ENCODE measurements at places on chromosomes 2 and 18. TPM values are rescaled to one million over a fixed set of nuclear protein-coding genes. Genes with fewer than 3 reads are reported as not detected.

DNA sequence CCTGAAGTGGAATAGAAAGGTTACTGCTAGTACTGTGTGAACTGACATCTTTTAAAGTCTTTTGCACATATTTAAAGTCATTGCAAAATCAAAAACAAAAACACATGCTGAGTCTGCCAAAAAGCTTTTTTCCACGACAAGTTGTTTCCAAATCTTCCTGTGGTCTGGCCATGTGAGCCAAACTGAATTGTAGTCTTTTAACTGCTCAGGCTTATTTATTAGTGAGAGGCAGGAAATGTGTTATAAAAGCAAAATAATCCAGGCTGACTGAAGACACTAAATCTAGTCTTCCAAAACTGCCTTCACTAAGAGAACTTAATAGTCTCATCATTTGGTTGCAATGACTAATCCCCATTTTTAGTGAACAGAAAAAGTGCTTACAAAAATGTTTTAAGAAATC lies 2.3 kb downstream of the KRCC1 start:
- no peak overlapping the region for H3K4me3 ChIP-seq
- no peaks in the 10 kb centered on the region for H3K36me3 ChIP-seq
- DNase-seq, result no peak
- H3K4me1 ChIP-seq, result peaks cover 12% of the 10 kb centered on the region

- H3K4me3 ChIP-seq, result no peak overlapping the region
- no peaks in the 10 kb centered on the region for H3K4me1 ChIP-seq
- no peaks in the 10 kb centered on the region for H3K36me3 ChIP-seq
- DNase-seq, result no peak
Measured at GRCh38 chr2:12277241-12278034, 439.3 kb upstream of the TRIB2 start.

GRCh38 chr2:109128048-109128615 lies 873 bp upstream of the SH3RF3 start:
- H3K4me3 ChIP-seq, result peak overlapping the region; percentile 45
- H3K27ac ChIP-seq, result no peak overlapping the region
- DNase-seq, result peak; percentile 65
- no peaks in the 10 kb centered on the region for H3K36me3 ChIP-seq

DNA sequence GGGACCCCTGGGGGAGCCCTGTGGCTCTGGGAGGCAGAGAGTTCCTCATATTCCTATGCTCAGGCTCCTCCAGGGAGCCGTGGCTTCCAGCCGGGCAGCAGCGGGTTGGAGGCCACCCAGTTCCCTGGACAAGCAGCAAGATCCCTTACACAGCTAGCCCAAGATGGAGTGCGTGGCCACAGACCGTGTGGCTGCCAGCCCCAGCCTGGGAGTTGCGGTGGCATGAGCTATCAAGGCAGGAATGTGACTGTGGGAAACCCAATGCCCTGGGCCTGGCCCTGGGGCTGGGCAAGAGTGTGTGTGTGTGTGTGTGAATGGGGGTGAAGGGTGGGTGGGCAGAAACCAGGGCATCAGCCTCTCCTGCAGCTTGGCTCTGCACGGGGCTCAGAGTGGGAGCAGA lies 130.5 kb downstream of the DYSF start:
- no peak overlapping the region for H3K27ac ChIP-seq
- H3K4me3 ChIP-seq, result no peak overlapping the region
- H3K4me1 ChIP-seq, result no peaks in the 10 kb centered on the region
- no peak for DNase-seq
- H3K36me3 ChIP-seq, result no peaks in the 10 kb centered on the region

Gene HK2
- 41.0 TPM for total RNA-seq

DNA sequence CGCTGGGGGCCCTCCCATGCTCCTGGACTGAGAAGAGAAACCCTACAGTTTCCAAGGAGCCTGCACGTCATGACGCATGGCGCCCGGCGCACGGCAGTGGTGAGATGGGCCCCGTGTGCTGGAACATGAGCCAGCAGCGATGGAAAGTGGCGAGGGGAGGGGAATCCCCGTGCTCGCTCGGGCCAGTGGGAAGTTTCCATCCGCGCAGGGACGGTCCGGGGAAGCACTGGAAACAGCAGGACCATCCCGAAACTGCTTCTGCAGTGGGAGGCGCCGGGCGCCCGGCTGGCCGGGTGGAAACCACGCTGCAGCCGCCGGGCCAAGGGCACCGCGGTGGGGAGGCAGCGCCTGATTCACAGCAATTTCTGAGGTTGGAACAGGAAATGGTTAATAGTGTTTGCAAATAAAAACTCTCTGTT lies 4.9 kb upstream of the PDCD1 start:
- peaks cover 6% of the 10 kb centered on the region for H3K27me3 ChIP-seq
- no peaks in the 10 kb centered on the region for H3K36me3 ChIP-seq
- H3K27ac ChIP-seq, result no peak overlapping the region
- no peak overlapping the region for H3K4me3 ChIP-seq
- peaks cover 26% of the 10 kb centered on the region for H3K4me1 ChIP-seq

DNA sequence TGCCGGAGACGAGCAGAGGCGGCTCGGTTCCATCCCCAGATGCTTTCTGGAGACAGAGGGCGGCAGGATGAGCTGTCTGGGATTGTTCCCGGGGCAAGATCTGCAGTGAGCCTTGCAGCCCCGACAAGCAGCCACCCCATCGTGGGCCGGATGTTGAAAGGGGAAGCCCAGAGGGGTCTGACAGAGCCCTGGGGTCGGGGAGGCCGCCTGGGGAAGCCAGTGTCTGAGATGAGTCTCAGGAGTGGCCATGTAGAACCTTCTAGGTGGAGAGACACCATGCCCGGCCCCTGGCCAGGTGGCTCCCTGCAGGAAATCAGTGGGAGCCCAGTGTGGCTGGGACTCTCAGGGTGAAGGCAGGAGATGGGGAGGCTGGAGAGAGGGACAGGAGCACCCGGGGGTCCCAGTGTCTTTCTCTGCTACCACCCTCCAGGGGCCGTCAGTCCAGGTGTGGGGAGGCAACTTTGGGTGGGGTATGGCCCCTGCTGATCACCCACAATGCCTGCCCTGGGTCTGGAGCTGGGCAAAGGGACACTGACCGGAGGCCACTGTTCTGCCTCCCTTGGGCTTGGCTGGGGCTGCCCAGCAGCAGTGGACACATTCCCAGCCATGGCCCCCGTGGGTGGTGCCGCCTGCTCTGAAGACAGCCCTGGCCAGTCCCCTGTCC lies 128.3 kb upstream of the HS6ST1 start:
- H3K4me1 ChIP-seq, result peaks cover 8% of the 10 kb centered on the region
- DNase-seq, result no peak
- H3K27ac ChIP-seq, result no peak overlapping the region
- no peaks in the 10 kb centered on the region for H3K27me3 ChIP-seq

DNA sequence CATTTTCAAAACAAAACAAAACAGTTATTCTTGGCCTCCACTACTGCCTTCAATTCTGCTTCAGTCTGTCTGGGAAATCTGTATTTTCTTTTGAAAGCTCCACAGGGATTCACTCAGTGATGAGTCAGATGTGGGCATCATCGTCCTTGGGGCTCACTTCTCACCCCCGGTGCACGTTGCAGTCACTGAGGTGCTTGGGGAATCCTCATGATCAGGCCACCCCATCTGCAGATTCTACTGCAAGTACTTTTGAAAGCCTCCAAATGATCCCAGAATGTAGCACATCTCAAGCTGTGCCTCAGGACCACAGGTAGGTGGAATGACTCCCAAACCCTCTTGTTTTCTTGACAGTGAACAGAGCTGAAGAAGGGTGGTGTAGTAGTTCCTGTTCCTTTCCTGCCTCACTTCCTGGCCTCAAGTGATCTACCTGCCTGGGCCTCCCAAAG lies 34.3 kb downstream of the LPIN2 start:
- H3K27me3 ChIP-seq, result no peaks in the 10 kb centered on the region
- H3K36me3 ChIP-seq, result no peaks in the 10 kb centered on the region
- no peak for DNase-seq

Gene CGREF1
- not detected for total RNA-seq

DNA sequence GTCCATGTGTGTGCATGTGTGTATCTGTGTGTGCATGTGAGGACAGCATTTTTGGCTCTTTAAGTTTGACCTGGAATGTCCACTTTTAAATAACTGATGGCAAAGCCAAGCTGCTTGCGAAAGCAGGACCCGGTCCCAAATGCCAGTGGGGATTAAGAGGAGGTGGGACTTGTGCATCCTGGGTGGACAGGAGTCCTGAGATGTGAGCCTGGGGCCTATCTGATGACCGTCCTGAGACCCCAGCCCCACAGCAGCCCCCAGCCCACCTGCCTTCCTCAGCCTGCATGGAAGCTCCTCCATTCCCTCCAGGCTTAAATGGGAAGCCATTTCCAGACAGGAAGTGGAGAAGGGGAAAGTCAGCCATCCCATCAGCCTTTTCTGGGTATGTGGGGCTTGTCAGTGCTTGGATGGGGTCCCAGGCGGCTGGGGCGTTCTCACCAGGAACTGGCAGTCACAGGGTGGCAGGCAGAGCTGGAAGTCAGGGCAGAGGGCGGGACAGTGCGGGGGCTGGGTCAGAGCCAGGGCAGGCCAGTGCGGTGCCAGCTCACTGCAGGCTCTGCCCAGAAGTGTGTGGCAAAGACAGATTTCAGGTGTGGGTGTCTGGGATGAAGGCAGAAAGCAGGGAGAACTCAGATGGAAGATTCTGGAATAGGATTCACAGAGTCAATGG lies 117.8 kb downstream of the ACKR3 start:
- peak; percentile 51 for DNase-seq
- no peaks in the 10 kb centered on the region for H3K36me3 ChIP-seq
- H3K4me1 ChIP-seq, result peaks cover 10% of the 10 kb centered on the region
- no peak overlapping the region for H3K27ac ChIP-seq

GRCh38 chr2:446963-447530 lies 159.2 kb upstream of the ALKAL2 start:
- no peak overlapping the region for H3K4me3 ChIP-seq
- H3K27me3 ChIP-seq, result no peaks in the 10 kb centered on the region
- no peaks in the 10 kb centered on the region for H3K4me1 ChIP-seq

DNA sequence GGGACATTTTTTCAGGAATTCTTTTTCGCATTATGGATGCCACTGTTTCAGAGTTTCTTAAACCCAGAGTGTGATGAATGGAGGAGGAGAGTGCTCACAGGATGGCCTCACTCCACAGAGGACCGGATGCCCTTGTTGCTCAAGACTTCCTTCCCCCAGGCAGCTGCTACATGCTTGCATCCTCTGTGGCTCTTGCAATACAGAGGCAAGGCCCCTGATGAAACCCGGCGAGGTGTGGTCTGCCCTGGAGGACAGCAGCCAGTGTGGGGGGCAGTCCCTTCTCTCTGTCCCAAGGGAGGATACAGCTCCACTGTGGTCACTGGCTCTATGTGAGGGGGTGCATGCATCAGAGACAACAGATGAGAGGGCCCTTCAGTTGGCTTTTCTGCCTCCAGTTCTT lies 109.6 kb downstream of the SH3RF3 start:
- DNase-seq, result peak; percentile 27
- H3K36me3 ChIP-seq, result no peaks in the 10 kb centered on the region
- H3K4me3 ChIP-seq, result no peak overlapping the region
- no peaks in the 10 kb centered on the region for H3K27me3 ChIP-seq

DNA sequence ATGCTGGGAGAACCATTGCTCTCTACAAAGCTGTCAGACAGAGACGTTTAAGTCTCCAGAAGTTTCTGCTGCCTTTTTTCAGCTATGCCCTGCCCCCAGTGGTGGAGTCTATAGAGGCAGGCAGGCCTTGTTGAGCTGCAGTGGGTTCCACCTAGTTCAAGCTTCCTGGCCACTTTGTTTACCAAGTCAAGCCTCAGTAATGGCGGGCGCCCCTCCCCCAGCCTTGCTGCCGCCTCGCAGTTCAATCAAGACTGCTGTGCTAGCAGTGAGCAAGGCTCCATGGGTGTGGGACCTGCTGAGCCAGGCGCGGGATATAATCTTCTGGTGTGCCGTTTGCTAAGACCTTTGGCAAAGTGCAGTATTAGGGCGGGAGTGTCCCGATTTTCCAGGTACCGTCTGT lies 52.7 kb upstream of the SCYGR2 start:
- H3K27ac ChIP-seq, result no peak overlapping the region
- H3K27me3 ChIP-seq, result no peaks in the 10 kb centered on the region
- no peak for DNase-seq
- no peaks in the 10 kb centered on the region for H3K4me1 ChIP-seq
- peaks cover 3% of the 10 kb centered on the region for H3K36me3 ChIP-seq

DNA sequence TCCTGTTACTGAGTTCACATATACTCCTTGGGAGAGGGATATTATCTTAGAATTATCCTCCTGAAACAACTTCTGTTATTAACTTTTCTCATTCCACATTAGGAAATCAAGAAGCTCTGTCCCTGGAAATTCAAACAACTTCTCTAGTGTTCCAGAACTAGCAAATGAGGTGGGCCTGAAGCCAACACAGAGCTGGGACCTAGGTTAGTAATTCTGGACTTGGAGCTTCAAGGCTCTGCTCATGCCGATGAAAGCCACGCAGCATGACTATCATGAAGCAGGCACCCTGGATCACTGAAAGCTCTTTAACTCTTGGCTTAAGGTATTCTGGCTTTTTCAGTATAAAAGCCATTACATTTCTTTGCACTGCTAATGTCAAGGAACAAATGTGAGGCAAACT lies 242.7 kb downstream of the TGIF1 start:
- H3K27ac ChIP-seq, result no peak overlapping the region
- no peaks in the 10 kb centered on the region for H3K27me3 ChIP-seq
- H3K4me3 ChIP-seq, result no peak overlapping the region
- H3K4me1 ChIP-seq, result peaks cover 24% of the 10 kb centered on the region
- peak; percentile 61 for DNase-seq

DNA sequence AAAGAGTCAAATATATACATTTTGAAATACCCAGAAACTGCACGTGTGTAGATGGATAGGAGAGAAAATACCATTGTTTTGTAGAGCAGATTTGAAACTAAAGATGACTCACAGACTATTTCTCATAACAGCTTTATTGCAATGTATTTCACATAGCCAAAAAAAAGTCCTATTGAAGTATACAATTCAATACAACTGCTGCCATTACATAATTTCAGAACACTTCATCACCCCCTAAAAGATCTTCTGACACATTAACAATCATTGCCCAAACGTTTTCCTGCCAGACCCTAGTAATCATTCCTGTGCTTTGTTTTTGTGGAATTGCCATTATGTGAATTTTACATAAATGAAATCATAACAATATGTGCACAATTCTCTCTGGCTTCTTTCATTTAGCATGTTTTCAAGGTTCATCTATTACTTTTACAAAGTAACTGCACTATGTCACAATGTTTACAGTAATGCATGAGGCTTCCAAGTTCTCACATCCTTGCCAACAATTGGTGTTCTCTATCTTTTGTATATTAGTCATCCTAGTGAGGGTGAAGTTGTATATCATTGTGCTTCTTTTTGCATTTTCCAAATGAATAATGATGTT lies 378.6 kb upstream of the CWC22 start:
- H3K36me3 ChIP-seq, result no peaks in the 10 kb centered on the region

DNA sequence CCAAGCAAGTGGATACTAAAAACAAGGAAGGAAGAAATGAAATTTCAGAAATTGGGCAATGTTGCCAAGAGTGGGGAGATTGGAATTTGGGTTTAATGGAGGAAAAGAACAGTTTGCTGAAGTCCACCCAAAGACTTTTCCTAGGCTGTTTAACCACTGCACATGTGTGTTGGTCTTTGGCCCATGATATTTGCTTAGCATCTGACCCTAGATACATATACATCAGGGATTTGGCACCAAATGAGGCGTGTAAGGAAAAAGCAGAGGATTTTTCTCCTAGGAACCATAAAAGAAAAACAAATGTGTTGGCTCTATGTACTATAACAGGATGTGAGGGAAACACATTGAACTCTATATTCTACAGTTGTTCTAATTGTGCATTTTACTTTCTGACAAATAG lies 80.7 kb upstream of the CD28 start:
- H3K27ac ChIP-seq, result no peak overlapping the region
- H3K4me1 ChIP-seq, result peaks cover 11% of the 10 kb centered on the region
- no peak overlapping the region for H3K4me3 ChIP-seq
- H3K27me3 ChIP-seq, result no peaks in the 10 kb centered on the region
- no peak for DNase-seq

- no peak overlapping the region for H3K27ac ChIP-seq
- no peaks in the 10 kb centered on the region for H3K27me3 ChIP-seq
- no peaks in the 10 kb centered on the region for H3K4me1 ChIP-seq
- no peaks in the 10 kb centered on the region for H3K36me3 ChIP-seq
- DNase-seq, result no peak
Measured at GRCh38 chr2:188970211-188970610, 4.0 kb upstream of the COL3A1 start.

All from thyroid gland (tissue), 4 donors.